Neural progenitor cell (in vitro differentiated cells): ENCODE measurements at places on chromosomes 7 and 10. TPM values are rescaled to one million over a fixed set of nuclear protein-coding genes. Genes with fewer than 3 reads are reported as not detected.

Gene RBM48
- 13.5 and 22.8 TPM in 2 replicates for total RNA-seq

Gene PIK3AP1
- 1.7 and 3.8 TPM in 2 replicates for total RNA-seq

Gene EGR2
- total RNA-seq = 5.0 and 6.5 TPM in 2 replicates

Gene BLNK
- total RNA-seq = not detected in 2 replicates

Gene PNLIP
- total RNA-seq = not detected in 2 replicates

Gene CLRN3
- total RNA-seq = 0.12 TPM in 1 of 2 replicates, not detected in the other

GRCh38 chr7:2411815-2412586, 8.6 kb downstream of the CHST12 start:
- H3K27ac ChIP-seq = no peak overlapping the region
- no peak overlapping the region for H3K4me3 ChIP-seq

DNA sequence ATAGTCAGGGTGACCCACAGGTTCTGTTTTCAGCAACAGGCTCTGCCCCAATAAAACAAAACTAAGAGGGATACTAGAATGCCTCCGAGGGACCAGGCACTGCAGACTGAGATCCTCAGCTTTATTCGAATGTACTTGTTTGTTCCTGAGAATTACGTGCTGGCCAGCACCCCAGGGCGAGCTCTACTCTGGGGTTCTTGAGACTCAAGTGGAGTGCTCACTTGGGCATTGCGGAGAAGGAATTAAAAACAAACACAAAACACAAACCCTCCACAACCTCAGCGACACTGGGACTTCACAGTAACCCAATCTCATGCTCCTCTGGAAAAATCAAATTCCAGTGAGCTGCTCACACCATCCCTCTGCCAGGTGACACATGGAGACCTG, 250.7 kb downstream of the TNS3 start:
- peaks cover 42% of the 10 kb centered on the region for H3K4me1 ChIP-seq
- no peak overlapping the region for H3K4me3 ChIP-seq
- H3K36me3 ChIP-seq = no peaks in the 10 kb centered on the region
- no peaks in the 10 kb centered on the region for H3K27me3 ChIP-seq
- DNase-seq = no peak
- H3K27ac ChIP-seq = no peak overlapping the region

GRCh38 chr7:99313204-99313573, 12.5 kb upstream of the ARPC1A start:
- no peak overlapping the region for H3K27ac ChIP-seq
- no peak for DNase-seq
- no peaks in the 10 kb centered on the region for H3K4me1 ChIP-seq
- H3K4me3 ChIP-seq = no peak overlapping the region

DNA sequence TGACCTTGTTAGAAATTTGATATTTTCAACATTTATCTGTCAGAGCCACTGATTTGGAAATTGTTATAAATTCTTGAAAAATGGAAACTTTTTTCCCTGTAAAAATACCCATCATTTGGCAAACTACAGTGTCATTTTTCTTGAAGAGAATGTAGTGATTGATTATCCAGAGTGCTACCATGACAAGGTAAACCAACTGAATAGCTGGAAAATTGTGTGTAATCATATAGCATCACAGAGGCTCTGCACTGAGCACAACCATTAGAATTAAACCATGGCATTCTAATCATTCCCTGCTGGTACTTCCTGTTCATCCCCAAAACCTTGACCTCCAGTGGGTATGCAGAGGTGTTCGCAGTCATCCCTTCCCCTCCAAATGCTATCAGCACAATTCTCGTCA, 240.3 kb upstream of the LRGUK start:
- DNase-seq = no peak
- H3K36me3 ChIP-seq = no peaks in the 10 kb centered on the region
- H3K4me3 ChIP-seq = no peak overlapping the region
- H3K27ac ChIP-seq = no peak overlapping the region

GRCh38 chr7:2132243-2132642, 100.5 kb downstream of the MAD1L1 start:
- no peak overlapping the region for H3K27ac ChIP-seq
- no peaks in the 10 kb centered on the region for H3K27me3 ChIP-seq
- DNase-seq = no peak

DNA sequence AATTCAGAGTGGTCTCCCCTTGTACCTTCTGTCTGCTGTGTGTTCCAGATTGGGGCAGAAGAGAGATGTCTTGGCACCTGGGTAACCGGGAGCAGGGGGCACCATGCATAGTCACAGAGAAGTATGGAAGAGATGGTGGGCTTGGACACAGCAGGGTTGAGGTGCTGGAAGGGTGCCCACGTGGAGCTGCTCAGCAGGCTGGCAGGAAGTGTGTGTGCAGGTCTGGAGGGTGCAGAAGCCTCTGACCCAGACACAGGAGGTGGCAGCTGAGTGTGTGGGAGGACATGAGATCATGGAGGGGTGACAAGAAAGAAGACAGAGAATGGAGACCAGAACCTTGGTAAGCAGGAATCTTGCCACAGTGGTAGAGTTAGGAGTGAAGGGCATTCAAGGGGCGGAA, 42.3 kb upstream of the DUSP5 start:
- DNase-seq = no peak
- no peaks in the 10 kb centered on the region for H3K36me3 ChIP-seq
- H3K4me3 ChIP-seq = no peak overlapping the region
- no peak overlapping the region for H3K27ac ChIP-seq

GRCh38 chr7:43392638-43393330, 190.1 kb upstream of the STK17A start:
- H3K27me3 ChIP-seq = no peaks in the 10 kb centered on the region
- H3K27ac ChIP-seq = no peak overlapping the region
- peaks cover 27% of the 10 kb centered on the region for H3K4me1 ChIP-seq
- no peaks in the 10 kb centered on the region for H3K36me3 ChIP-seq
- H3K4me3 ChIP-seq = no peak overlapping the region

- H3K27ac ChIP-seq = no peak overlapping the region
- peaks cover 10% of the 10 kb centered on the region for H3K4me1 ChIP-seq
- H3K36me3 ChIP-seq = no peaks in the 10 kb centered on the region
- DNase-seq = no peak
- no peak overlapping the region for H3K4me3 ChIP-seq
Measured at GRCh38 chr7:114657279-114657678, 242.7 kb downstream of the FOXP2 start.

DNA sequence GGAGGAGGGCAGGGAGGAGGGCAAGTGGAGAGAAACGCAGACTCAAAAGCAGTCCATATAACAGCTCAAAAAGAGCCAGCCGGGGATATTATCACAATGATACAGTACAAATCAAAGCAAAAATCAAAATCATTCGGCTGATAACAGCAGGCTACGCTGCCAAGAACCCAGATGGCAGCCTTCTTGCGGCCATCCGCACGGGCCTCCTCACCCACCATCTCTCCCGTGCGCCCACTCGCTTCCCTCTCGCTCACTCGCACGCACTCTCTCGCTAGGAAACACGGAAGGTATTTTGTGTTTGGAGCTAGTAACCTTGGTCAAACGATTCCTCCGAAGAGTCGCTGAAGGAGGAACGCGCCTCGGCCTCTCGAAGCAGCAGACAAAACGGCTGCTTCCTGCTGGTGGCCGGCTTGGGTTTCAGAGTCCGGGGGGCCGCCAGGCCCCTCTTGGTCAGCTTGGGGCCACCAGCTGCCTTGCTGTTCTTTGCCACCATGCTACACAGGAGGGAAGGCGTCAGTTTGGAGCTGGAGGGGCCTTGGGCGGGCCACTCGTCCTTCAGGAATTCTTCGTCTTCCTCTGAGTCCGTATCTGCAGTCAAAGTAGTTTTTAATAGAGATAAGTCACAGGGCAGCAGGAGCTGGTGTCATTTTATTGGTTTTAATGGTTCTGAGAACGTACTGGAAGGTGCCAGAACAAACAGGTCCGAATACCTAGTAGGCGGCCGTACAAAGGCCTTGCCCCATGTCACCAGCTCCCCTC, 68.9 kb downstream of the SLC29A4 start:
- H3K27me3 ChIP-seq = peaks cover 46% of the 10 kb centered on the region
- peaks cover 25% of the 10 kb centered on the region for H3K4me1 ChIP-seq
- no peak overlapping the region for H3K4me3 ChIP-seq
- H3K36me3 ChIP-seq = no peaks in the 10 kb centered on the region
- H3K27ac ChIP-seq = no peak overlapping the region

- no peaks in the 10 kb centered on the region for H3K36me3 ChIP-seq
- DNase-seq = no peak
- no peaks in the 10 kb centered on the region for H3K27me3 ChIP-seq
Measured at GRCh38 chr7:22574754-22575520, 74.9 kb upstream of the STEAP1B start.

DNA sequence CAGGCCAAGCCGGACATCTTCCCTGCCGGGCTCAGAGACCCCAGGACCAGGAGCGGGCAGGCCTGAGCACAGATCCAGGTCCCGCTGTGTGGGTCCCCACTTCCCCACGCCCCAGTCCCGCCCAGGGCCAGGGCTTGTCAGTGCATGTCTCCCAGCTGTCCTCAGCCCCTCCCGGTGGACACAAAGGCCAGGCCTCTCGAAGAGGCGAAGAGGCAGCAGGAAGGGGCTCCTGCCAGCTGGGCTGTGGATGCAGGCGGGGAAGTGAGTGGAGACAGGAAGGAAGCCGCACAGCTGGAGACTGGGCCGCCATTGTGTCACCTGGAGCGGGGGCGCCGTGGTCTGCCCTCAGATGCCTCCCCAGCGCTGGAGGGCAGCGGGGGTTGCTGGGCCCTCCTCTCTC, 4.8 kb downstream of the GRIFIN start:
- no peak overlapping the region for H3K27ac ChIP-seq
- no peaks in the 10 kb centered on the region for H3K36me3 ChIP-seq
- DNase-seq = peak; percentile 46
- no peaks in the 10 kb centered on the region for H3K27me3 ChIP-seq
- H3K4me1 ChIP-seq = peaks cover 9% of the 10 kb centered on the region
- H3K4me3 ChIP-seq = no peak overlapping the region

DNA sequence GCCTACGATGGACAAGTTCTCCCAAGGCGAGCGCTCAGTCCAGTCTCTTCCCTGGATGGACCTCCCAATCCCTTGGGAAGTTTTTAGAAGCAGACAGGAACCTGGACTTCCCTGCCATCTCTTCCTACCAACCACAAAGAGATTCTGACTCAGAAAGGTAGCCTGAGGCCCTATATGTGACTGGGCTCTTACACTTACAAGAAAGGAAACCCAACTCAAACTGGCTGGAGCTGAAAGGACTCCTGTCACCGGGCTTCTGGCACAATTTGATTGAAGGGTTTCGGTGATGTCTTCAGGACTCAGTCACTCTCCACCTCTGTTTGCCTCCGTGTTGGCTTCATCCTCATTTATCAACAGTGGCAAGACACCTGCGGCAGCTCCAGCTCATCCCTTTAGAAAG, 3.7 kb upstream of the COL13A1 start:
- DNase-seq = no peak
- H3K4me1 ChIP-seq = peaks cover 12% of the 10 kb centered on the region
- no peak overlapping the region for H3K4me3 ChIP-seq
- no peak overlapping the region for H3K27ac ChIP-seq
- H3K27me3 ChIP-seq = peaks cover 12% of the 10 kb centered on the region
- no peaks in the 10 kb centered on the region for H3K36me3 ChIP-seq

DNA sequence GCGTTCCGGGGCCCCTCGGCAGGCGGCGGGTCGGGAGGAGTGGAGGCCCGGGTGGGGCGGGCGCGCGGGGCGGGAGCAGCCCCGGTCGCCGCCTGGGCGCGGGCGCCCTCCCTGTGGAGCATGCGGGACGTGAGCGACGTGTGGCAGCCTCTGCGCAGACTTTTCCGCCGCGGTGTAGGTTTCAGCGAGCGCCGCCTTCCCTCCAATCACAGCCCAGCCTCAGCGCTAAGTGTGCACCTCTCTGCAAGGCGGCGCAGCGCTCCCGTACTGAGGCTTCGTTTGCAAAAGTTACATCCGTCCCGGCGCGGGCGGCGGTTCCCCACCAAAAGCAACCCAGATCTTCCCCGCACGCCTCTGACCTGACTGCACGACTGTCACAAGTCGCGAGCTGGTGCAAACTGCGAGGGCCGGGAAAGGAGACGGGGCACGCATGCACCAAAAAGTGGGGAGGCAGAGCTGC, 1.2 kb upstream of the PFKFB3 start:
- peaks cover 23% of the 10 kb centered on the region for H3K4me1 ChIP-seq
- H3K36me3 ChIP-seq = no peaks in the 10 kb centered on the region
- H3K27me3 ChIP-seq = peaks cover 56% of the 10 kb centered on the region
- peak; percentile 88 for DNase-seq

DNA sequence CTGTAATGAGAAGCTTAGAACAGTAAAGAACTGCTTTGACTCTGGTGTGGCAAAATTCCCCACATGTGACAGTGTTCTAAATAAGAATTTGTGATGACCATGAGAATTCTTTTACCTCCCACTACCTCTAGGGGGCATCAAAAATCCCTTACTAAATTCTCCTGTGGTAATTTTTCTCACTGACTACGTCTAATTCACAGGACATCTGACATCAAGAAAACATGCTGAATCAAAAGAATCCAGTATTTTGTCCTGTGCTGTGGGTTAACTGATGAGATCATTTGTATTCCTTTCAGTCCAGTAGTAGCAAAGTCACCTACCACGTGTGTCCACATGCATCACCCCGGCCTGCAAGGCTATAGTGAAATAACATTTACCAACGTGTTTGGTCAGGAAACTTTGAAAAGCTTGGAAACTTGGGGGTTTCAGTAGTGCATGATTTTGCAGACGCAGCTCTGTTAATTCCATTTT, 103.8 kb downstream of the ATE1 start:
- H3K27me3 ChIP-seq = no peaks in the 10 kb centered on the region
- H3K36me3 ChIP-seq = no peaks in the 10 kb centered on the region

GRCh38 chr7:69992938-69993337, 394.7 kb downstream of the AUTS2 start:
- no peak for DNase-seq
- H3K4me3 ChIP-seq = no peak overlapping the region
- H3K36me3 ChIP-seq = no peaks in the 10 kb centered on the region

DNA sequence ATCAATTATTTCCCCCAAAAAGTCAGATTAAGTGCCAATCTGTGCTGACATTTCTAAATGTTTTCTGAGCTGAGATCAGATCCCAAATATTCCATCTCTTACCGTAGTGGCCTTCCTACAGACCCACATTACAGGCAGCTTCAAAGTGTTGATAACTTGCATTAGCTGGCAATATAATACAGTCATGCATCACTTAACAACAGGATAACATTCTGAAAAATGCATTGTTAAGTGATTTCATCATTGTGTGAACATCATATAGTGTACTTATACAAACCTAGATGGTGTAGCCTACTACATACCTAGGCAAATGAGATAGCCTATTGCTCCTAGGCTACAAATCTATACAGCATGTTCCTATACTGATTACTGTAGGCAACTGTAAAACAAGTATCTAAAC, 22.4 kb downstream of the SLC25A13 start:
- DNase-seq = no peak
- no peaks in the 10 kb centered on the region for H3K27me3 ChIP-seq
- no peak overlapping the region for H3K4me3 ChIP-seq
- H3K36me3 ChIP-seq = peaks cover 3% of the 10 kb centered on the region

GRCh38 chr7:118731854-118732253, 507.4 kb downstream of the ANKRD7 start:
- no peaks in the 10 kb centered on the region for H3K36me3 ChIP-seq
- no peaks in the 10 kb centered on the region for H3K27me3 ChIP-seq
- H3K4me1 ChIP-seq = no peaks in the 10 kb centered on the region
- DNase-seq = peak; percentile 3

- DNase-seq = no peak
- H3K4me3 ChIP-seq = no peak overlapping the region
- no peak overlapping the region for H3K27ac ChIP-seq
- H3K4me1 ChIP-seq = peaks cover 12% of the 10 kb centered on the region
- no peaks in the 10 kb centered on the region for H3K27me3 ChIP-seq
- no peaks in the 10 kb centered on the region for H3K36me3 ChIP-seq
Measured at GRCh38 chr7:148903504-148903903, 19.4 kb upstream of the EZH2 start.
